Omental fat pad (tissue), 4 donors: ENCODE measurements at places on chromosomes 2 and 18. TPM values are rescaled to one million over a fixed set of nuclear protein-coding genes. Genes with fewer than 3 reads are reported as not detected.

The FAP gene
- 6.4 TPM for total RNA-seq

The ABCG8 gene
- not detected for total RNA-seq

The RAB11FIP5 gene
- 40.1 TPM for total RNA-seq

The ERBB4 gene
- total RNA-seq = 3.4 TPM

The UXS1 gene
- total RNA-seq = 29.2 TPM

GRCh38 chr2:234444893-234445292, 52.0 kb downstream of the ARL4C start:
- no peak for DNase-seq

DNA sequence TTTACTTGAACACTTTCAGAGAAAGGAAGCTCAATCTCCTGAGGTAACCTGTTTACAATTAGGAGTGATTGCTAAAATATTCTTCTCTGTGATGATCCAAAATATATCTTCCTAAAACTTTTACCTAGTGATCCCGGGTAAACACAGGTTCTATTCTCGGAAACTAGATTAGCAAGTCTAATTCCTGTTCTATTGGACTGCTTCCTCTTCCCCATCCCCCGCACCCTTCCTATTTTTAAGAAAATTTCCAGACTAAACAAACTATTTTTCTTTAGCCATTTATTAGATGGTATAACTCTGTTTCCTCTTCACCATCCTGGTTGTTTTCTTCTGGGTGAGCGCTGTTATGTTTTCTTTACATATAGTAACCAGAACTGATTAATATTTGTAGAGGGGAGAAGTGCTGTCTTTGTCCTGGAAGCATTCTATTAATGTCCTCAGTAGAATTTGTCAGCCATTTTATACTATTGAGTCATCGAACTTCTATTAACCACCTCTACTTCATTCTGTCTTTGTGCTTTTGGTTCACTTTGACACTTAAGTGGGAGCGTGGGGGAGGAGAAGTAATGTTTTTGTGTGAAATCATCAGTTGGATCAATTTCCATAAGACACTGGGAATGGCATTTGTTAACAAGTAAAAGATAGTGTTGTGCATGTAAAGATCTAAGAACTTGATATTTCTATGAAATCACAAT, 31.8 kb downstream of the CREB1 start:
- no peak for DNase-seq

GRCh38 chr2:218748741-218749441, 33.1 kb upstream of the CYP27A1 start:
- DNase-seq = no peak
